ENCODE measurements at places on chromosomes 6 and 20. TPM values are rescaled to one million over a fixed set of nuclear protein-coding genes. Genes with fewer than 3 reads are reported as not detected.

GRCh38 chr6:30719791-30720737 is at the start of gene TUBB:
TUBB (plus strand) TSS chr6:30720352; CDS start chr6:30720507, 155 bp downstream.
- DNase-seq = peak; percentile 97

DNA sequence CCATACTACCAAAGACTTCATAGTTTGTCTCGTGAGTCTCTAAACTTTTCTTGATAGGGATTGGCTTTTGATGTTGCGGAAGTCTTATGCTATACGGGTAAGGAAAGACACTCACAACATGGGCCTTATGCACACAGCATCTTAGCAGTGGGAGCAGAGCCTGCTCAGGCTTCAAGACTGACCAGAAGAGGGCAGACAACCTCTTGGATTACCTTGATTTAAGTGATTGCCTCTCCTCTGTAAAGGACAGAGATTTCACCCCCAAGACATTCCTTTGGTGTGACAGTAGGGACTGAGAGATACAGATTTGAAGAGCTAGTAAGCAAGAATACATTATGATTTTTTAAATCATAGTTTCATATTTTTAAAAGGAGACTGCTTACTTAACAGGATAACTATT is 71.0 kb upstream of the SAMD3 start:
- no peak for DNase-seq

DNA sequence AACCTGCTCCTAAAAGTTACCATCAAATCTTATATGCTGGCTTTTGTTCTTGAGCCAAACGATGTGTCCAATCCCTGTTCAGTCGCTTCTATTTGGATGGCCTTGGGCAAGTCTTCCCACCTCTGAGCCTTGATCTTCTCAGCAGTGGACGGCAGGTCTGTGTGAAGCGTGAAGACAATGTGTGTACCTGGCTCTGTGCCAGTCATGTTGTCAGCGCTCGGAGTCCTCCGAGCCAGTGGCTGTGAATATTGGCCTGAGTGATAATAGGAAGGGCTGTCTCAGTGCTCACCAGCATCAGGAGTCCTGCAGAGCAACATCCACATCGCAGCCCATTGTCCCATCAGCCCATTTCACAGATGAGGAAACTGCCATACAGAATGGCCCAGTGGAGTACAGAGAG is 219.0 kb downstream of the CDC5L start:
- DNase-seq = no peak

The CEP250 gene
- 22.2 TPM for total RNA-seq

The LTA gene
- total RNA-seq = not detected
